ENCODE measurements at places on chromosomes 16 and 17.

DNA sequence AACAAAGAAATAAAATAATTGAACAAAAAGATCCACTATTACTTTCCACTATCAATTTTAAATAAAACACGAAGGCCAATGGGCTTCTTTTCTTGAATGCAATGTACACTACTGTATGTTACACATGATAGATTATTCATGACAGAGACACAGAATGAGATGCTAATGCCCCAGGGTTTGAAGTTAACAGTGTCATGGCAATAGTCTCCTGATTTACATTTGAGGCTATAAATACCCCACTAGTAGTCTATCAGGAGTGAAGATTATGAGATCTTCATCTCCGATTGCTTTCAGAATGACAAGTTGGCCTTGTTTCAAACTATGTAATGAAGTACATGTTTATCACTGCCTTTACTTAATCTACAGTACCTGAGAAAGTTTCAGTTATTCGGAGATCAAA lies 84.4 kb downstream of the RPGRIP1L start:
- DNase-seq = no peak

DNA sequence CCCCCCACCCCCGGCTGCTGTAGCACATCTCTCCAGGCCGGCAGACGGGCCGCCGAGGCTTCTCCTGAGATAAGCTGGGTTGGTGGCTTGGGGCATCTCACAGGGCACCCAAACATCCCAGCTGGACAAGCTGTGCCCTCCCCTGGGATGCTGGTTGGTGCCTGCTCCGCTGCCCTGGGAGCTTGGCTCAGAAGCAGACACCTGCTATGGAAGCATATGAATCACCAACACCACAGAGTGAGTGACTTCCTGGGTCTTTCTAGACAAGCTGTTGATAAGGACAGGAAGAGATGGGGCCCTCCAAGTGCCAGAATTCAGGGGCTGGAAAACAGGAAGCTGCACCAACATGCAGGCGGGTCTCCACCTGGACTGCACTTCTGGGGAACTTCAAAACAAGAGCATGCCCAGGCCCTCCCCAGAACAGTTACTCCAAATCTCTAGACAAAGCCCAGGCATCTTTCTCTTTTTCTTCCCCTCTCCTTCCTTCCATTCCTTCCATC lies 13.7 kb downstream of the C16orf95 start:
- no peak for DNase-seq

DNA sequence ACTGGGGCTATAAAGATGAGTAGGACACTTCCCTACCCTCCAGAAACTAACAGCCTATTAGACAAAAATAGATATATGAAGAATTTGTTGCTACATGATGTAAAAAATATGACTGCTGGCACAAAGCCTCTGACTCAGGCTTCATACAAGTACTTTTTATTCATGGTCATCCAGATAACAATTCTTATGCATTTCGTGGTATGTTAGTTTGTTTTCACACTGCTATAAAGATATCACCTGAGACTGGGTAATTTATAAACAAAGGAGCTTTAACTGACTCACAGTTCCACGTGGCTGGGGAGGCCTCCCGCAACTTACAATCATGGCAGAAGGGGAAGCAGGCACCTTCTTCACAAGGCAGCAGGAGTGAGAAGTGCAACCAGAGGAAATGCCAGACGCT lies 112.5 kb upstream of the HLF start:
- peak; percentile 48 for DNase-seq

DNA sequence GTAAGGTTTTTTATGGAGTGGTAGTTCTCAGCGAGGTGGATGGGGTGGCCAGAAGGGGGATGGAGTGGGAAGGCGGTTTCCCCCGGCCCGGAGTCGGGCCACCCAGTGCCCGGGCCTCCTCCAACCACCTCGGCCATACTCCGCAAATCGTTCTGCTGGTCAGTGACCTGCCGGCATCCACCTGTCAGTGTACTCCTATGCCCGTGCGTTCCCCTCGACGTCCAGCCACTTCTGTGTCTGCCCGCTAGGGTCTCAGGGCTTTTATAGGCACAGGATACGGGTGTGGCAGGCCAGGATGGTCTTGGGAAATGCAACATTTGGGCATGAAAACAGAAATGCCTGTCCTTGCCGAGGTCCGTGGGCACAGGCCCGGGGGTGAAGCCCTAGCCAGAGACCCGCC lies 19.3 kb upstream of the ASGR2 start:
- DNase-seq = no peak

GRCh38 chr17:4892499-4893221 lies 6.7 kb upstream of the C17orf107 start:
- no peak for DNase-seq
